Hematopoietic multipotent progenitor cell treated with erythropoietin and hydrocortisone succinate and interleukin-3 and kit ligand, for 8 days (in vitro differentiated cells): ENCODE measurements at places on chromosomes 4 and X.

DNA sequence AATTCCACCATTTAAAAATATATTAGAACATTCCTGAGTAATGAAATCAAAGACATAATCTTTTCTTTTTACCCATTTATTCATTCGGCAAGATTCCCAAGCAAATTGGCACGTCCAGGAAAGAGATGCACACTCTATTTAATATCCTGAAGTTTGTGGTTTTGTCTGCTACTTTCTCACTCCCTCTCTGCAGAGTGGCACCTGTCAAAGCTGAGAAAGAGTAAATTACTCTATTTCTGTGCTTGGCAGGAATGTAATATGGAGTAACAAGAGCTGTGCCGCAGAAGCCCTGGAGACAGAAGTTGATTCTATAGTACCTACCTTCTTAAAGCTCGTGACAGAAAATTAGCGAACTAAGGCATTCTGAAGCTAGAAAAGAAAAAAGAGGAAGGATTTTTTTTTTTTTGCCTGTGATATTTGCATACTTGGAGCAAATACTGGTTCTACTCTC lies 5.5 kb downstream of the GSTCD start:
- DNase-seq: peak; percentile 53

DNA sequence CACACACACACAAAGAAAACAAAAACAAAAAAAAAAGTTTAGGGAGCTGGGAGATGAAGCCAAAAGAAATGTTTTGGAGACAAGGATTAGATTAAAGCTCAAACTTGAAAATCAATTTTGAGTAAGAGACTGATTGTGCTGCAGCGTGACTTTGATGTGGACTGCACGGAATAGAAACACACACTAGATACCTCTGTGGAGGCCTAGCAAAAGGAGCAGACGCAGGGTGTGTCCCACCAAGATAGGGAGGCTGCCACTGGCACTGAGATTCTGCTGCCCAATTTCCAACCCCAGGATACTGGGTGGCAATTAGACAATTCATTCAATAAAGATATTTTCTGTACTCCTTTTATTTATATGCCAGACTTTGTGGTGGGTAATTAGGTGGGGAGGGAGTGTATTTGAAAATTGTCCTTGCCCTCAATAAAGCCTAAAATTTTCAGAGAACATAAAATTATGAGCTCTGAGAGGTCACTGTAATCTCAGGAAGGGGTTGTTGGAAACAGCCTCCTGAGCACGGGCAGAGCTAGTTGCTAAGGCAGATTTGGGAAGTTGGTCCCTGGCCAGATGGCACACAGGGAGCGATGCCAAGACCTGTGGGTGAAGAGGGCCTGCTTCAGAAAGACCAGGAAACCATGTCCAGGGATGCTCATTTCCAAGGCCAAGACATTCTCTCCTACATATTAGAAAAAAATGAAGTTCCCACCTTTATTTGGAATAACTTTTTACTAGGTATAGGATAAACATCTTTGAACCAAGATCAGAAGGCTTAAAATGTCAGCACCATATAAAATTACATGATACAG lies 1.9 kb upstream of the PPP3CA start:
- peak; percentile 56 for DNase-seq

DNA sequence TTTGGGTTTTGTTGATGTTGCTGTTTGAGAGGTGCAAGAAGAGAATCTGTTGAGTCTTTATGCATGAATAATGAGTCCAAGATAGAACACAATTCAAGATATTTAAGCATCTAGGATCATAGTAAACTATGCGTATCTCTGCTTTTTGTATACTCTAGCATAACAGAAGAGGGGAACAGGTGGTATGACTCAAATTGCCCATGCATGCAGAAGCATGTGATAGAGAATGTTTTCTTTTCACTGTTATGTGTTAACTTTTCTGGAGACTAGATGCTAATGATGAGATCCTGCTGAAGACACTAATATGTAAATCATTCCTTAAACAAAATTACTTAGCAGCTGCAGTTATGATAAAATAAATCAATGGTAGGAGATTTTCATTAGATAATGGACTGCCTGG lies 165.3 kb upstream of the FTHL17 start:
- DNase-seq: no peak

GRCh38 chrX:10054396-10054795 lies 87.2 kb downstream of the CLDN34 start:
- DNase-seq: no peak

GRCh38 chrX:71978164-71978563 lies 67.5 kb downstream of the NHSL2 start:
- no peak for DNase-seq

DNA sequence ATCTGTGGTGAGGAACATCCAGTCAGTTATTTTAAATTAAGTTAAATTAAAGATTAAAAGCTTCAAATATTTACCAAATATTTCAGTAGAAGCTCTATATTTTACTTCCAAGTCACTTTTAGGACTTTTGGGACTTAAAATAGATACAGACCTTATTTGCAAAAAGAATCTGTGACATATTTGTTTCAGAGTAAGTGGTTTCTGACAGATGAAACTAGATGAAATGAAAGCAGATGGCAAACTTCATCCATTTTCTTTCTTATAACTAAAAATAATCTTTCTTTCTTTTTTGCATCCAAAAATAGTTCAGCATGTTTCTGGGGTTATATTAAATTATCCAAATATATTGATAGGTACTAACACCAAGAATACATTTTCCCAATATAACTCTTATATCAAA lies 6.6 kb upstream of the UTP3 start:
- no peak for DNase-seq

DNA sequence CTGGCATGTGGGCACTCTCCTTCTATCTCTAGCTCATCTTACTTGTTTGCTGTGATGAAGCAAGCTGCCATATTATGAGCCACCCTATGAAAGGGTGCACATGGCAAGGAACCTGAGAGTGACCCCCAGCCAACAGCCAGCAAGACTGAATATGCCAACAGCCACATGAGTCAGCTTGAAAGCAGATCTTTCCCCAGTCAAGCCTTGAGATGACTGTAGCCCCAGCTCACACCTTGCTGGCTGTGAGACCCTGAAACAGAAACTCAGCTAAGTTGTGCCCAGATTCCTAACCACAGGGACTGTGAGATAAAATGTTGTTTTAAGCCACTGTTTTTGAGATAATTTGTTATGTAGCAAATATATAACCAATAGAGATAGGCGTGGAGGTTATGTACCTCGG lies 36.2 kb downstream of the KDM5C start:
- DNase-seq: no peak

GRCh38 chr4:3112609-3113469 lies 38.4 kb downstream of the HTT start:
- DNase-seq: no peak

- no peak for DNase-seq
Observed at GRCh38 chr4:70734971-70735370, 13.2 kb downstream of the RUFY3 start.

- DNase-seq: peak; percentile 95
Observed at GRCh38 chr4:37687194-37687562, 1.0 kb upstream of the RELL1 start.

- no peak for DNase-seq
Observed at GRCh38 chrX:36575670-36576069, 432.5 kb upstream of the FAM47C start.

DNA sequence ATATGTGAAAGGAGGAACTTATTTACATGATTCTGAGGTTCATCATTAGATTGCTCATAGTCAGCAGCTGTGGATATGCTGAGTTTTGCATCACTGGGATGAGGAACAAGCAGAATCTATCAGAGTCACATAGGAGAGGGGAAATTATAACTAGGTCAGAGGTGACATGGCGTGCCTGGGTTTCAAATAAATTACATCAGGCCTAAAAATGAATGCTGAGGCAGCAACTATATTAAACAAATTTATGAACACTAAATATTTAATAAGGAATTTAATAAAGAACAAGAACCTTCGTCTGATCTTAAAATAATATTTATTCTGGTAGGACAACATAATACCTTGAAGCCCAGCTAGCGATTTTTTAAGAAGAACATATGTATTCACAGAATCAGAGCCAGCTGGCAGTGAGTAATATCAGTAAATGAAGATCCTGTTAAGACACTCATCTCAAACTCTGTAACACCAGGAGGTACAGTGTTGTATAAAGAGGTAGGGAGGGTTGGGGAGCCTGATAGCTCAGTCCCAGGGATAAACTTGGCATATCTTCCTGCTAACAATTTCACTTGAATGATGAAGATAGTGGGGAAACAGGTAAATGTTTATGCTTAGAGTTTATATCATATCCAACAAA lies 60.9 kb upstream of the HS3ST1 start:
- DNase-seq: no peak
